ENCODE measurements at places on chromosomes 12 and 14.

DNA sequence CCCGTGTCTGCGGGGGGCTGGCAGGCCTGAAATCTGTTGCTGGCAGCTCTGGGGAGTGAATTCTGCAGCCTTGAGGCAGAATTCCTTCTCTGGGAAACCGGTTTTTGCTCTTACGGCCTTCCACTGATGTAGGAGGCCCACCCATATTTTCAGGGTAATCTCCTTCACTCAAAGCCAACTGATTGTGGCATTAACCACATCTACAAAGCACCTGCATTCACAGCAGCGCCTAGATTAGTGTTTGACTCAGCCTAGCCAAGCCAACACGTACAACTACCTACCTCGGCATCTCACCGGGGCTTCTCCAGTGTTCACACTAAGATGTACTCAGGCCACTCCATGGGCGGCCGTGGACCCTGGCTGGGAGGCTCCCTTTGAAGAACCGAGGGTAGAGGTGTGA is 15.8 kb downstream of the C12orf43 start:
- no peak for DNase-seq

GRCh38 chr14:60647081-60647836 is 2.0 kb downstream of the SIX1 start:
- DNase-seq, result no peak

GRCh38 chr12:38903596-38903995 is 1.8 kb downstream of the CPNE8 start:
- DNase-seq, result no peak

- no peak for DNase-seq
Measured at GRCh38 chr12:105352940-105353635, 22.6 kb downstream of the C12orf75 start.

GRCh38 chr12:89546151-89546550 is 20.3 kb upstream of the POC1B start:
- DNase-seq, result no peak

DNA sequence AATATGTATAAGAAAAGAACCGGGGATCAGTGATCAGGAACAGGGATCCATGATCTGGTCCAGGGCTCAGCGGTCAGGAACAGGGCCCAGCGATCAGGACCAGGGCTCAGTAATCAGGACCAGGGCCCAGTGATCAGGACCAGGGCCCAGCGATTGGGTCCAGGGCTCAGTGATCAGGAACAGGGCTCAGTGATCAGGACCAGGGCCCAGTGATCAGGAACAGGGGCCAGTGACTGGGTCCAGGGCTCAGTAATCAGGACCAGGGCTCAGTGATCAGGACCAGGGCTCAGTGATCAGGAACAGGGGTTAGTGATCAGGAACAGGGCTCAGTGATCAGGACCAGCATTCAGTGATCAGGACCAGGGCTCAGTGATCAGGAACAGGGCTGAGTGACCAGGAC is 56.3 kb downstream of the TMEM121 start:
- no peak for DNase-seq

DNA sequence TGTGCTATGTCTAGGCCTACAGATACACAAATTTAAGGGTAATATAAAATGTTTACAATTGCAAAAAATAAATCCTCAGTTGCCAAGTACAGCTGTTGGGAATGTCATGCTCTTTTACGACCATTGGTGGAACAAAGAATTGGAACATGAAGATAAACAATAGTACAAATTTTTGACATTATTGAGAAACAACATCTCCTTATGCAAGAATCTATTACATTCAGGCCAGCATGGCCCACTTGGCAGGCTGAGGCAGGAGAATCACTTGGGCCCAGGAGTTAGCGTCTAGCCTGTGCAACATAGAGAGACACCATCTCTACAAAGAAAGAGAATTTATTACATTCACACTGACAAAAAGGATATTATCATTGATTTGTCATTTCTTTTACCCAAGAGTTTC is 135.9 kb upstream of the NTF3 start:
- no peak for DNase-seq

DNA sequence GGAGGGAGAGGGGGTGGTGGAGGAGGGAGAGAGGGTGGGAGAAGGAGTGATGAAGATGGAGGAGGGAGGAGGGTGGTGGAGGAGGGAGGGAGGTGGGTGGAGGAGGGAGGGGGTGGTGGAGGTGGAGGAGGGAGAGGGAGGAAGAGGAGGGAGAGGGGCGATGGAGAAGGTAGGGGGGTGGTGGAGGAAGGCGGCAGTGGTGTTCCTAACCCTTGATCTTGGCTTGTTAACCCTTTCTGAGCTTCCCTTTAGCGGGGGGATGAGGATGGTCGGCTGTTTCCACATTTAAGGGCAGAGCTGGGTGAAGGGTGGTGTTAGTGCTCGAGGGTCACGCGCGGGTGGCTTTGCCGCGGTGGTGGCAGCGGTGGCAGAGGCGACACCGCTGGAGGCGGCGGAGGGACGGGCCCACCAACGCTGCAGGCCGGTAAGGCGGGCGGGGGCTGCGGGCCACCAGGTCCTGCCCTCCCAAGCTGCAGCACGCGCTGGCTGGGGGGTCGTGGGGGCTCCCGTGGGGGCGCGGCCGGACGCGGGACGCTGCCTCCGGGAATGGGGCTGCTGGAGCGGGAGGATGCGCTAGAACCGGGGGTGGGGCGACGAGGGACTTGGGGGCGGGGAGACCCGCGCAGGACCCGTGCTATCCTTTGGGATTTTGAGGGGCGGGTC is 156.3 kb downstream of the PTPN11 start:
- DNase-seq, result no peak

GRCh38 chr12:64240781-64241180 is 18.7 kb upstream of the KICS2 start:
- no peak for DNase-seq

DNA sequence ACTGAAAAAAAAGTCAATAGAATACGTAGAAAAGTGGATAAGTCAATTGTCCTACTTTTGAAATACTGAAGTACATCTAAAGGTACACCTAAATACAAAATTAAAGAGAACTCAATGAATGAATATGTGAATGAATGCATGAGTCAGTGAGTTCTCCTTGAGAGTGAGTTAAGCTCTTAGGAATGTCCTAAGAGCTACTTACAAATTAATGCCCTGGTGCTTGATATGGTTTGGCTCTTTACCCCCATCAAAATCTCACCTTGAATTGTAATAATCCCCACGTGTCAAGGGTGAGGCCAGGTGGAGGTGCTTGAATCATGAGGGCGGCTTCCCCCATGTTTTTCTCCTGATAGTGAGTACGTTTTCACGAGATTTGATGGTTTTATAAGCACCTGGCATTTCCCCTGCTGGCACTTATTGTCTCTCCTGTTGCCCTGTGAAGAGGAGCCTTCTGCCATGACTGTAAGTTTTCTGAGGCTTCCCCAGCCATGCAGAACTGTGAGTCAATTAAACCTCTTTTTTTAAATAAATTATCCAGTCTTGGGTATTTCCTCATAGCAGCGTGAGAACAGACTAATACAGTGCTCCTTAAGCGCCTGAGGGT is 192.2 kb upstream of the ARHGAP5 start:
- DNase-seq, result no peak

DNA sequence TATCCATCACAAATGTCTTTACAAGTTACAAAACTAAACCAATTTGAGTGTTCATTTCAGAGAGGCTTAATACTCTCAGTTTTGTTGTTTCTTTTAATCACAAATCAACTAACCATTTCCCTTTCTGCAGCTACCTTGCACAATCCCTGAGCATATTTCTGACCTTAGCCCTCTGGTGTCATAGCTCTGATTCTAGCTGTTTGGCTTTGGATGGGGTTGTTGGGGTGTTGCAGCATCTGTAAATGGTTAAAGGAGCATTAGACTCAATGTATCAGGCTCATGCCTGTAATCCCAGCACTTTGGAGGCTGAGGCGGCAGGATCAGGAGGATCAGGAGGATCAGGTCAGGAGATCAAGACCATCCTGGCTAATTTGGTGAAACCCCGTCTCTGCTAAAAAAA is 461.4 kb downstream of the NRXN3 start:
- DNase-seq, result no peak

GRCh38 chr12:124143726-124144125 is 151.2 kb upstream of the RFLNA start:
- DNase-seq, result no peak

DNA sequence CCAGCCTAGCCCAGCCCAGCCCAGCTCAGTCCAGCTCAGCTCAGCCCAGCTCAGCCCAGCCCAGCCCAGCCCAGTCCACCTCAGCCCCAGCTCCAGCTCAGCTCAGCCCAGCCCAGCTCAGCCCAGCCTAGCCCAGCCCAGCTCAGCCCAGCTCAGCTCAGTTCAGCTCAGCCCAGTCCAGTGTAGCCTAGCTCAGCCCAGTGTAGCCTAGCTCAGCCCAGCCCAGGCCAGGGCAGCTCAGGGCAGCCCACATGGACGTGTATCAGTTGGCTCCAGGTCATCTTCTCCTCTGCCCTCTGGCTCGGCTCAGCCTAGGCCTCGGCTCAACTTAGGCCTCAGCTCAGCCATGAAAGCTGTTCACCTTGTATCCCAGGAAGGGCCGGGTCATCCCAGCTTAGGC is 64.7 kb downstream of the TMEM121 start:
- no peak for DNase-seq

DNA sequence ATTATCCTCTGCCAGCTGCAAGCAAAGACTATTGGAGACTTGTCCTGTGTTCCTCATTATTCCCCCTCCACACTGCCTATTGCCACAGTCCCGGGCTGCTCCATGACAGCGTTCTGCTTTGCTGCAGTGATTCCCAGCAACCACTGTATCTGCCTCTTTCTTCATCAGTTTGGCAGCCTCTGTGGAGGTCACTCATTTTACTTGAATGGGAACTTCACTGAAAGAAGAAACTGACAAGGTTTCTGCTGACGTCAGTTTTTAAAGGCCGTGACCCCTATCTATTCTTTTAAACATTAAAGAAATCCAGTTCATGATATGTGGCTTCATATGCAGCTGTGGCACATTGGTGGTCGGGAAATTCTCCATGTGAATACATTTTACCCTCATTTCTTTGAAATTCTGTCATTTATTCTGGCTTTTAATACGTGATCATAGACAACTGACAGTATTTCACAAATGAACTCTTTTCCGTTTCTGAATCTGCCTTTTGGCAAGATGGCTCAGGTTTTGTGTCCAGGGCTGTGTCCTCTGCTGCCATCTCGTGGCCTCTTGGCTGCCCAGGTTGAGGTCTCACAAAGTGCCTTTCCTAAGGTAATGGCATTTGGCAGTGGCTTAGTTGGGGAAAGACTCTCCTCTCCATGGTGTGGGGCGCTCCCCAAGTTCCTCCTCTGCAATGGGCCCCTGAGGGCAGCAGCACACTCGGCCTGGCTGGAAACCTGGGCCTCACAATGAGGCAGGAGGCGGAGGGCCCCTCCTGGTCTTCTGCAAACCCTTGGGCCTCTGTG is 5.8 kb downstream of the TMEM253 start:
- no peak for DNase-seq

DNA sequence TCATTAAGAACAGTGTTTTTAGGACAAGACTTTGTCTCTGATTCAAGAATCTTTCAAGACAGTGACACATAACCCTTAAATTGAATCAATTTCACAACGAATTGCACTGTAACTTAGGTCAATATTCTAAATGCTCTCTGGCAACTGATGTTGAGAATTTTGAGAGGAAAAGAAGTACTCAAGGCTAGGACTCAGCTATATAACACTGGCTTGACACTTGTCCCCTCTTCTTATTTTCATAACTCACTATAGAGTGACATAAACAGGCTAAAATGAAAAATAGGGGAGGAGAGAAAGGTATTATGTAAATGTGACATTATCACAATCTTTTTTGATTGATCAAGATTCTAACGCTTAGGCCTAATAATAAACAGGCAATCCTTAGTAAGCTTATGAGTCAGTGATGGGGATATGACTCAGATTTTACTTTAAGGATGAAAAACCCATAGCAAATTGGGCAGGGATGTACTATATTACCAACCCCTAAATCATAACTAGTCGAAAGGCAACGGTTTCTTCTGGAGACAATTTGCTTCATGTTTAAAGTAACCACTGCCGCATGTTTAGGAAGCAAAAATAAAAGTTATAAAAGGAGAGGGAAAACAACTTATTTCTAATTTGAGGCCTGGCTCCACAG is 10.9 kb downstream of the BTG1 start:
- DNase-seq, result no peak

DNA sequence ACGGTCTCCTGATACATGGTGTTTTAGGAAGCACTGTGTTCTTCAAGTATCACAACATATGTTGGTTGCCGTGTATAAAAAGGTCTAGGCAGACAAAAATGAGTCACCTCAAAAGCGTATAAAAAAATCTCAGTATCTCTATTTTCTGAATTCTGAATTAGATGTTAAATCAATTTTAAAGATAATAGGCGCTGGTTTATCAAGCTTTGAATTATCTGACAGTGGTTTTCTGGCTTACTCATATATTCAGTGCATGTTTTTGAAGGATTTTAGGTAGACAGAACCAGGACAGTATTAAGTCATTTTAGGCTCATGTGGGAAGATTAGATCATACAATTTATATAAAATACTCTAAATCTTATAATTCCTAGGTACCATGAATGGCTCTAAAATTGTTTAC is 110.8 kb downstream of the TMTC2 start:
- no peak for DNase-seq

- no peak for DNase-seq
Measured at GRCh38 chr14:96121660-96122395, 82.7 kb downstream of the C14orf132 start.

DNA sequence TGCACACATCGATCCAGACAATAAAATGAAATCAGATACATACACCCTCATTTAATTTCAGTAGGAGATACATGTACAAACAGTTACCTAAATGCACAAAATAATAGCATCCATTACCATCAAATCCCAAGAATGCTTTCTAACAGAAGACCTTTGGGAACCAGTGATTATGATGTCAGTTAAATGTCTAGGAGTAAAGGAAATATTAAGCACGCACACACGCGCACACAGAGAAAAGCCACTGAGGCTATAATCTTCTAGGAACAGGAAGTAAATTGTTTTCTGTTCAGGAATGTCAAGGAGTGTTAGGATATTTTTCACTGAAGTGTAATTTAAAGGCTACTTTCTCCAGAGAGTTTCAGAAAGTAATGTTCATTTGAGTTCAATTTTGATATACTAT is 250.1 kb downstream of the MDGA2 start:
- DNase-seq, result no peak

DNA sequence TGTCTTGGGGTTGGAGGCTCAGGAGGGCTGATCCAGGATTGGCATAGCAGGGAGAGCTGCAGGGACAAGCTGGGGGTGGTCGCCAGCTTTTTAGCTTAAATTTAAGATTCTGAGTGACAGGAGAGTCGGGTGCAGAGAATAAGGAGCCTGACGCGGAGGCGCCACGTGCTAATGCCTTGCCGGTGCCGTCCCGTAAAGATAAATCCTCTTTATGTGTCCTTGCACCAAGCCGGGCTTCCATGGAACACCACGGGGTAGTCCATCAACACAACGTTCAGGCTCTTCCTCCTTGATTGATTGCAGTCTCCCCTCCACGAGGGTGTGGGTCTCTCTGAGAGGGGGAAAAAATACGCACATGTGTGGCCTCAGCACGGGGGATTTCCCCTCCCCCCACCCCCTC is 3.9 kb downstream of the DLK1 start:
- no peak for DNase-seq

DNA sequence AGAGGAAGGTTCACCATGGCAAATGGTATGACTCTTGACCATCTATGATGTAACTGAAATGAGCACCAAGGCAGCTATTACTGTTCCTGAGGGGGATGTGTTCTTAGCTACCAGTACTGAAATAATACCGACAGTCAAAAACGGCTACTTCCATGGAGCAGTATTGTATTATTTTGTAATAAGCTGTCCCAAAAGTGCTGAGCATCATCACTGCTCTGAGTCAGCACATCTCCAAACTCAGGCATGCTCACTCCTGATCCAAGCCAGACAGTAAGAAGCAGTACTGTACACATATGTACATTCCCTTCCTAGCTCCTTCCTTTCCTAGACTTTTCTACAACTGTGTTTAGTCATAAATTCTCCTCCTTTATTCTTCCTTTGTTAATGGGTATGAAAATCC is 8.6 kb downstream of the VTI1B start:
- DNase-seq, result no peak

GRCh38 chr12:115726691-115727090 is 550.8 kb downstream of the MED13L start:
- no peak for DNase-seq

All from GM12864 (cell line).